T-helper 17 cell (primary cell): ENCODE measurements at places on chromosomes 6 and 20. TPM values are rescaled to one million over a fixed set of nuclear protein-coding genes. Genes with fewer than 3 reads are reported as not detected.

HLA-DOB gene
- total RNA-seq, result 6.6 TPM

DNA sequence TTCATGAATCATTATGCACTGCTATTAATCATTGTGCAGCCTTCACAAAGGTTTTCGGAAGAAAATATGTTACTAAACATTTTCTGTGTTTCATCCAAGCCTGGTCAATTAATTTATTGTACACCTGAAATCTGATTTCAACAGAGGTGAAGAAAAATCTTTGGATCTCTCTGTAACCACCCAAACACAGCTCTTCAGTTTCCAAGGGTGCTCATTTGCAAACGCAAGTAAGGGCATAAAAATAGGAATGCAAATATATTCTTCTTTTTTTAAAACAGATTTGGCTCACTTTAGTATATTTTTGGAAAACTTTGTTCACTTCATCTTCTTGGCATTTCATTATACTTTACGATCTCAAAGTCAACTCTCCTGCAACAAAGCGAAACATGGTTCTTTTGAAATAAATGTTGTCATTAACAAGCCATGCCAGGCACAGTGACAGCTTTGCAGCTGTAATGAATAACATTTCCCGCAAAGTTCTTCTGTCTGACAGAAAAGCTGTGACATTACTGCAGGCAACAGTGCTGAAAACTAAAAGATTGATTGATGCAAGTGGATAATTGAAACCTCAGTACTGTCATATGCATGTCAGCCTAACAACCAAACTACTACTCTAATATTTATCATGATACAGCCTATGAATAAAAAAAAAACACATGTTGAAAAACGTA, 348.3 kb downstream of the FRK start:
- no peak overlapping the region for H3K27ac ChIP-seq
- no peaks in the 10 kb centered on the region for H3K36me3 ChIP-seq
- no peak for DNase-seq
- H3K27me3 ChIP-seq, result no peaks in the 10 kb centered on the region

- peaks cover 14% of the 10 kb centered on the region for H3K27me3 ChIP-seq
- H3K36me3 ChIP-seq, result peaks cover 4% of the 10 kb centered on the region
- H3K27ac ChIP-seq, result no peak overlapping the region
- DNase-seq, result no peak
- H3K4me1 ChIP-seq, result no peaks in the 10 kb centered on the region
- H3K4me3 ChIP-seq, result no peak overlapping the region
Observed at GRCh38 chr20:44559302-44559701, 23.1 kb upstream of the PKIG start.

GRCh38 chr6:152316024-152316423, 321.1 kb downstream of the SYNE1 start:
- H3K4me1 ChIP-seq, result peaks cover 9% of the 10 kb centered on the region
- DNase-seq, result no peak
- peaks cover 13% of the 10 kb centered on the region for H3K27me3 ChIP-seq
- H3K27ac ChIP-seq, result no peak overlapping the region

KIF16B gene
- total RNA-seq, result 11.1 TPM

DNA sequence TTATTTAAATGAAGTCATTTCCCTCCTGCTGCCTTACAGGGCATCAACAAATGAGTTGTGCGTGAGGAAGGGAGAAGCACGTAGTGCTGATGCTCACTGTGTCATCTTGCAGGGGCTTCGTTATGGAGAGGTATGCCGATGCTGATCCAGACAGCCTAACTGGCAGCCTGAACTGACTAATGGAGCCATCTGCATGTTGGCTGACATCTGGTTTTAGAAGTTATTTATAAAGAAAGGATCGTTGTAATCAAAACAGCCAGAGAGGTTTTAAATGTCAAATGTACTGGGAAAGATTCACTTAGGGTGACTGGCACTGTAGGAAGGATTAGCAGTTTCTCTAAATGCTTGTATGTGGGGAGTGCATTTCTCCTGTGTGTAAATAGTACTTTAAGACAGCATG, 54.6 kb downstream of the FARS2 start:
- H3K27me3 ChIP-seq, result no peaks in the 10 kb centered on the region
- H3K4me3 ChIP-seq, result no peak overlapping the region
- H3K27ac ChIP-seq, result no peak overlapping the region
- no peak for DNase-seq
- peaks cover 29% of the 10 kb centered on the region for H3K4me1 ChIP-seq

SAPCD1 gene
- 3.6 TPM for total RNA-seq

NRN1 gene
- total RNA-seq, result 0.31 TPM

DNA sequence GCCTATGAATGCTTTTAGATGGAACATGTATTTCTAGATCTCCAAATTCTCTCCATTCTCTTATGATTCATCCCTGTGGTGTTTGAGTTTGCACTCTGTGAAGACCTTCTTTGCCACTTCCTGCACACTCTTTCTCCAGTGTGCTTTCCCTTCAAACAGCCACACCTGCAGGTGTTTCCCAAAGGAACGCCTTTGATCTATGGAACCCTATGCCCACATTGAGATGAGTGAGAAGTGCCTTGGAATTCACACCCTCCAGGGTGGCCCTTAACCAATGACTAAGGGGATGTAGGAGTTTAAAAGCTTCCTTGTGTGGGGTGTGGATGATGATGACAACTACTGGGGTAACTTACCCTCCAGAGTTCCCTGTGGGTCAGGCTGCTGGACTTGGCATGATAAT, 570.1 kb downstream of the DHX35 start:
- no peak overlapping the region for H3K27ac ChIP-seq
- H3K27me3 ChIP-seq, result peaks cover 7% of the 10 kb centered on the region
- no peak for DNase-seq
- H3K4me3 ChIP-seq, result no peak overlapping the region
- H3K36me3 ChIP-seq, result no peaks in the 10 kb centered on the region

GHRH gene
- not detected for total RNA-seq

GRCh38 chr20:32465092-32465900, 107.2 kb downstream of the ASXL1 start:
- peak overlapping the region; percentile 51 for H3K27ac ChIP-seq
- no peaks in the 10 kb centered on the region for H3K36me3 ChIP-seq
- no peaks in the 10 kb centered on the region for H3K27me3 ChIP-seq

DNA sequence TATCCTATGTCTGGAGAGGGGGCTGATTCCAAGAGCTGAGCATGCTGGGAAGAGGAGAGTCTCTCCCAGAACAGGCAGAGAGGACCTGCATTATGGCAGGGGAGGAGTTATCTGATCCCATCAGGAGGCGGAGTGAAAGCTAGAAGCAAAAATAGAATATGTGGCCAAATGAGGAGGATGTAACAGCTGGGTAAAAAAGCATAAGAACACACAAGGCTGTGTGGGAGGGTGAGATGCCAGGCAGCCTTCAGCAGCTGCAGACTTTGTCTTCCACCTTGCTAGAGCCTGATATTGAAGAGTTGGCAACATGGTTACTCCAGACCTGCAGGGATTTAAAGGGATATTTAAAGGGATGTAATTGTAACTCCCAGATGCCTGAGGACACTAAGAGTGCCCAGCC, 167.1 kb downstream of the PTPRT start:
- H3K36me3 ChIP-seq, result no peaks in the 10 kb centered on the region
- no peaks in the 10 kb centered on the region for H3K27me3 ChIP-seq
- H3K4me3 ChIP-seq, result no peak overlapping the region

KIF13A gene
- 1.4 TPM for total RNA-seq

DNA sequence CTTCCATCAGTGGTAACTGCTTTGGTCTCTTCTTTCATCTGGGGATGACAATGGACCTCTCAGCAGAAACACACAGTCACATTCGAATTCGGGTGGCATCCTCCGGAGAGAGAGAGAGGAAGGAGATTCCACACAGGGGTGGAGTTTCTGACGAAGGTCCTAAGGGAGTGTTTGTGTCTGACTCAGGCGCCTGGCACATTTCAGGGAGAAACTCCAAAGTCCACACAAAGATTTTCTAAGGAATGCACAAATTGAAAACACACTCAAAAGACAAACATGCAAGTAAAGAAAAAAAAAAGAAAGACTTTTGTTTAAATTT, 6.1 kb downstream of the EDN1 start:
- no peaks in the 10 kb centered on the region for H3K4me1 ChIP-seq
- peaks cover 48% of the 10 kb centered on the region for H3K27me3 ChIP-seq
- no peak overlapping the region for H3K27ac ChIP-seq
- H3K4me3 ChIP-seq, result no peak overlapping the region

DNA sequence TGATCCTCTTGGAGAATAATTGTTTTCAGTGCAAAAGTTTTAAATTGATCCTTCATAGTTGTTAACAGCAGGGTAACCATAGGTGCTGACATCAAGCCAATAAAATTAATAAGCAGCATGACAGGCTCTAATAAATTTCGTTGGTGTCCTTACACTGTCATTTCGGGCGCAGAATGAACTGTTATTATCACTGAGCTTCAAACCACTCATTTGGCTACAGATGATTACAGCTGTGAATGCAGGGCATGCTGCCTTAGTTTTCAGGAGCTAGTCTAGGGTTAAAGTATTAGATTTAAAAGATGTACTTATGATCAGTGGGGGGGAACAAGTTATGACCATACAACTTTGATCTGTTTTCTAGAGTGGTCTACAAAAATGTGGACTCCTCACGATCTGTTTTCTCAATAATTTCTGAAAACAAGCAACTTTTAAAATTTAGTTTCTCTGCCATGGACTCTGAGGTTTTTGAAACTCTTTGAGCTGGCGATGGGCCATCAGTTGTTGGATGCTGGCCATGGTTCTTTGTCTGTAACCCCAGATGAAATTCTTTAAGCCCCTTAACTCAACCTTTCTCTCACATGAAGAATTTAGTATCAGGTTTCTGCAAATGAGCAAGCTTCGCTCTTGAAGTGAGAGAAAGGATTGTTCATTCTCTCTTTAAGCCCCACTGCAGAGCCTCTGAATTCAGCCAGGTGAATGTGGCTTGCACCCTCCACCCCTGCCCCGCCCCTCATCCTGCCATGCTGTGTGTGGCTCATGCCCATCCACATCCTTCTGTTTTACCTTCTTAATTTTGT, 99.1 kb upstream of the MTHFD1L start:
- H3K4me3 ChIP-seq, result no peak overlapping the region
- peaks cover 8% of the 10 kb centered on the region for H3K36me3 ChIP-seq
- H3K27ac ChIP-seq, result no peak overlapping the region

DNA sequence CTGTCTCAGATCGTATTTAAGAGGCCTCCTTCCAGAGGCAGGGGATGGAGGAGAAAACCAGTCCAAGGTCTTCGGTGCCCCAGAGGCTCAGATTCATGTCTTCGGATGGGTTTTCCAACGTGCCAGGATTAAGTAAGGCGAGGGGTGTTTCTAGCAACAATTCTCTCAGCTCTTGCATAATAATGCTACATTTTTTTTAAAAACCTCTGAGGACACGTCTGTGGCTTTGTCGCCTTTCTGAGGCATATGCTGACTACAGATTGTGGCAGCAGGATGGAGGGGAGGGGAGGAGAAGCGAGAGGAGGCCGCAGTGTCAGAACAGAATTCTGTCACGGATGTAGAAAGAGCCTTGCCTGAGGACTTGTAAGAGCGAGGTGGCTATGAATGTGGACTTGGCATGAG, 17.7 kb upstream of the CCDC167 start:
- H3K4me1 ChIP-seq, result peaks cover 71% of the 10 kb centered on the region
- H3K36me3 ChIP-seq, result no peaks in the 10 kb centered on the region
- H3K4me3 ChIP-seq, result peak overlapping the region; percentile 91
- DNase-seq, result peak; percentile 72

- peaks cover 3% of the 10 kb centered on the region for H3K4me1 ChIP-seq
- no peak overlapping the region for H3K4me3 ChIP-seq
- no peak overlapping the region for H3K27ac ChIP-seq
- peaks cover 19% of the 10 kb centered on the region for H3K27me3 ChIP-seq
- DNase-seq, result no peak
Observed at GRCh38 chr6:18506382-18507017, 119.3 kb downstream of the RNF144B start.

- no peak overlapping the region for H3K27ac ChIP-seq
- no peaks in the 10 kb centered on the region for H3K27me3 ChIP-seq
- no peak for DNase-seq
- no peak overlapping the region for H3K4me3 ChIP-seq
- no peaks in the 10 kb centered on the region for H3K4me1 ChIP-seq
Observed at GRCh38 chr6:22570185-22570551, 802 bp downstream of the HDGFL1 start.

GRCh38 chr6:14880052-14880451, 365.8 kb upstream of the JARID2 start:
- H3K4me1 ChIP-seq, result peaks cover 15% of the 10 kb centered on the region
- H3K4me3 ChIP-seq, result no peak overlapping the region
- no peak overlapping the region for H3K27ac ChIP-seq
- DNase-seq, result no peak

- H3K27ac ChIP-seq, result no peak overlapping the region
- peaks cover 22% of the 10 kb centered on the region for H3K36me3 ChIP-seq
- H3K4me3 ChIP-seq, result no peak overlapping the region
- no peak for DNase-seq
Observed at GRCh38 chr20:35232575-35232974, 6.1 kb downstream of the MMP24 start.

DNA sequence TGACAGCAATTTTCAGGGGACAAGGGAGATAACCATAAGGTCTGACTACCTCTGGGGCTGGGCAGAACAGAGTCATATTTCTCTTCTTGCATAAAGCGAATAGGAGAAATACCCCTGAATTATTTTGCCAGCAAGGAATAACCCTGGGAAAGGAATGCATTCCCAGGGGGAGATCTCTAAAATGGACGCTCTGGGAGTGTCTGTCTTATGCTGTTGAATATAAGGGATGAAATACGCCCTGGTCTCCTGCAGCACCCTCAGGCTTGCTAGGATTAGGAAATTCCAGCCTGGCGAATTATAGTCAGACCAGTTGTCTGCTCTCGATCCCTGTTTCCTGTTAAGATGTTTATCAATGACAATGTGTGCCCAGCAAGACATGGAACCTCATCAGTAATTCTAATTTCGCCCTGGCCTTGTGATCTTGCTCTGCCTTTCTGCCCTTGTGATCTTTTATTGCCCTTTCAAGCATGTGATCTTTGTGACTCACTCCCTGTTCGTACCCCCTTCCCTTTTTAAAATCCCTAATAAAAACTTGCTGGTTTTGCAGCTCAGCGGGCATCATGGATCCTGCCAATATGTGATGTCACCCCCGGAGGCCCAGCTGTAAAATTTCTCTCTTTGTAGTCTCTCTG, 221.6 kb upstream of the HS3ST5 start:
- H3K27ac ChIP-seq, result no peak overlapping the region
- no peaks in the 10 kb centered on the region for H3K36me3 ChIP-seq

ADAT2 gene
- 19.8 TPM for total RNA-seq
